ENCODE measurements at places on chromosomes 7 and 10.

- DNase-seq: no peak
Measured at GRCh38 chr10:67934336-67934735, 49.9 kb downstream of the SIRT1 start.

GRCh38 chr10:1424648-1425047 is 312.7 kb downstream of the ADARB2 start:
- DNase-seq: peak; percentile 9

DNA sequence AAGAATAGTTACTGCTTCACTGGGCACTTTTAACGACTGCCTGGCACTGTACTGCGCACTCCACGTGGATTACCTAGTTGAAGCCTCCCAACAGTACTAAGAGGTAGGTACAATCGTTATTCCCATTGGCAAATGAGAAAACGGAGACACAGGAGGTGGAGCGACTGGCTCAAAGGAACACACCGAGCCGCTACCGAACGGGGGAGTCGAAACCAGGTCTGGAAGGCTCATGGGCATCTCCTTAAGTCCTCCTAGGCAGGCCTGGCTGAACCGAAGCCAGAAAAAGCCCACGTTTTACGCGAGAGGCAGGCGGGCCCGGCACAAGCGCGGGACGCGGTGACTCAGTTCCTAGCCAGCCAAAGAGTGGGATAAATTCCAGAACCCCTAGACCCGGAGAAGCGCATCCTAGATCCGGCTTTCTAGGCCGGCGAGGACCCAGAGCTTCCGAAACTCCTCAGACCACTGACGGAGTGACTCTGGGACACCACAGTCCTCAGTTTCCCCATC is 472 bp downstream of the PDAP1 start:
- peak; percentile 52 for DNase-seq

- DNase-seq: no peak
Measured at GRCh38 chr10:109899356-109900331, 23.7 kb downstream of the XPNPEP1 start.

GRCh38 chr10:122466951-122467381 is 5.6 kb downstream of the HTRA1 start:
- DNase-seq: no peak

DNA sequence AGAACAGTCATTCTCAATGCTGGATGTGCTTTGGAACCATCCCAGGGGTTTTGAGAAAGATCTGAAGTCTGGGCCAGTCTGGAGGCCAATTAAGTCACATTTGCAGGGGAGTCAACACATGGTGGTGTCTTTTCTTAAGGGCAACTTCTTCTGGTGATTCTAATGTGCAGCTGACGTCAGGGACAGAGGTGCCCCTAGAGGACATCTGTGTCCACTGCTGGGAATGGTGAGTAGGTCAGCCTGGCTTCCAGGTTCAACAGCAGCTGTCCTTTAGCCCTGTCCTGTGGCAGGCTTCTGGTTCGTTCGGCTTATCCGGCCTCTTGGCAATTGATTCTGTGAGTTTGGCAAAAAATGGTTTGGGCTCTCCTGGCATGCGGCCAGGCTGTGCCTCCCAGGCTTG is 269.7 kb upstream of the HABP2 start:
- no peak for DNase-seq

GRCh38 chr10:50540069-50540825 is 83.5 kb downstream of the SGMS1 start:
- no peak for DNase-seq

GRCh38 chr7:28017372-28017771 is 163.2 kb downstream of the JAZF1 start:
- DNase-seq: no peak

DNA sequence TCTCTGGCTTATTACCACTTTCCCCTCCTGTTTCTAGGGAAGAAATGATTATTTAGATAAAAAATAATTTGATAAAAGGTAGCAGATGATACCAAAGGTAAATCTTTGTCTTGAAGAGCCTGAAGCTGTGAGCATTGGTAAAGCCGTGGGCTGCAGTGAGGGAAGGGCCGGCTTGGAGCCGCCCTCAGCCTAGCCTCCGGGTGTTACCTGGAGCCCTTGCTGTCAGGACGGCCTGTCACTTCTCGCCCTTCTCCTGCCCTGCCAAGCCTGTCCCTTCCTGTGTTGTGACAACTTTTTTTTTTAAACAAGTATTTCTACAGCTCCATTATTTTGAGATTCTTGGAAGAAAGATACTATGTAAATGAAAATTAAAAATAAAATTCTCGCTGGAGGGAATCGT is 7.0 kb downstream of the CUX1 start:
- DNase-seq: no peak

DNA sequence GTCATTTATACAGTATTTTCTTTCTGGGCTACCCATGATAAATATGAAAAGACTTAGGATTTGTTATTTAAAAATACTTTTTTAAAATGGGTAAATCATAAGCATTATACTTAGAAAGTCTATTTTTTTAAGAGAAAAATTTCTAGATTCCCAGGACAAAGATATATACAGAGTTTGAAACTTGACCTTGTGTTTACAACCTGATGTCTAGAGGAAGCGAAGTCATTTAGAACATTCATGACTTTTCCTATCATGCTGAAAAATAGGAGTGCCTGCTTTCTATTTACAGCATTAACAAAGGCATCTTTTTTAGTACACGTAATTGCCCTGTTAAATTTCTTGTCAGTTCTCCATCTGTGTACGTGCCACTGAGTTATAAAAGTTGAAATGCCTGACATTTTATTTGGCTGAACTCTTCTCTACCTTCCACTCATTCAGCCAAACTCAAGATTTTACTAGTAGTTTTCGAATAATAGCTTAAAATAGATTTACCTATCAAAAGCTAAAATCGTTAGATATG is 23.0 kb downstream of the GNAT3 start:
- no peak for DNase-seq

DNA sequence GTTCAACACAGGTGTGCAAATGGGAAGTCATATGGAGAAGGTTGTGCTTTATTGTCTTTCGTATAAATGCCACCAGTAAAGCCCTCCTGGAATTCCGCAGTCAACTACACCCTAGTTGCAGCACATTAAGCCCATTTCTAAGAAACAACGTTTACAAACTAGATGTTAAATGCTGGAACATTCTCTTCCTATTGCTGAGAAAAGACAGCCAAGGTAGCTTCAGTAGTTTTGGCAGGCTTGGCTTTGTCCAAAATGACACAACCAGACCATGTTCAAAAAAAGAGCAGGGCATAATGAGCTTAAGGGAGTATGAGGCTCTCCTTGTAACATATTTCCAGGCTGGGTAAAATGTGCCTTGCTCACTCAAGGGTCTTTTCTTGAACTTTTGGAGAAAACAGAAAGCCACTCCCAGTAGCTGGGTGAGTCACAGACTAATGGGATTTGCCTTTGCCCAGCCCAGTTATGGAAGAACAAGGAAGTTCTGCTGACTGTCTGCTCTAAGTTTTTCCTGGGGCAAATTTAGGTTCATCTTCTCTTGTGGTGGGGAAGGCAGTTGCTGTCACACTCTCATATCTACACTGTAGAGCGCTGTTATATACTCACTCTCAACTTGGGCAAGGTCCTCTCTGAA is 238.7 kb downstream of the PLXNA4 start:
- DNase-seq: no peak
